ENCODE measurements at places on chromosomes 12 and 14.

GRCh38 chr12:47270782-47271664 lies 191.3 kb upstream of the AMIGO2 start:
- DNase-seq: no peak

GRCh38 chr14:99774556-99775307 lies 18.5 kb upstream of the EML1 start:
- DNase-seq: no peak

- DNase-seq: no peak
Observed at GRCh38 chr14:59186306-59186705, 2.2 kb upstream of the DAAM1 start.

DNA sequence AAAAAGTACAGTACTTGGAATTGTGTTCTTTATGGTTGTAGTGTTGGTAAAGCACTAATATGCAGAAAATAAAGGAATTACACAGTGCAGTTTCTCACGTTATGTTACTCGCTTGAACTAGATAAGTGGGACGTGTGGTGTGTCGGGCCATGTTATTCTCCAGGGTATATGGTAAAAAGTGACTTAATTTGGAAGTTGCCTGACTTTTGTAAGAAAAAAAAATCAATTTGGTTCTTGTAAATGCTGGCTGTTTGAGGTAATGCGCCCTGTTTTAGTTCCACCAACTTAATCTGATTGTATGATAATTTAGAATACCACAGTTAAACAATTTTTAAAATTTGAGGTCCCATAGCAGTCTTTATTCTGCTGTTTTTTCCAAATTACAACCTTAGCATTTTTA lies 4.1 kb downstream of the ARF6 start:
- no peak for DNase-seq

DNA sequence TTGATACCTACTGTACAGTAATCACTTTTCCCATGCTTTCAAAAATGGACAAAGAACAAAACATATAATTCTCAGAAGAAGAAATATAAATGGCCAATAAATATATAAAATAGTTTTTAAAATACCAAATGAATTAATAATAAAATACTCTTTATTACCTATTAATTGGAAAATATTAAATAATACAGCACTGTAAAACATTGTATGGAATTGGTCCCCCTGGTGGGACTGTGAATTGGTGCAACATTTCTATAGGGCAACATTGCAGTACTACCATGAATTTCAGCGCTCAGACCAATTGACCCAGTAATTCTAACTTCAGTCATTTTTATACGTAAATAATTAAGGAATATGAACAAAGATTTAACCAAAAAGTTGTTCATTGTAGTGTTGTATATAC lies 162.6 kb downstream of the PELI2 start:
- DNase-seq: no peak

DNA sequence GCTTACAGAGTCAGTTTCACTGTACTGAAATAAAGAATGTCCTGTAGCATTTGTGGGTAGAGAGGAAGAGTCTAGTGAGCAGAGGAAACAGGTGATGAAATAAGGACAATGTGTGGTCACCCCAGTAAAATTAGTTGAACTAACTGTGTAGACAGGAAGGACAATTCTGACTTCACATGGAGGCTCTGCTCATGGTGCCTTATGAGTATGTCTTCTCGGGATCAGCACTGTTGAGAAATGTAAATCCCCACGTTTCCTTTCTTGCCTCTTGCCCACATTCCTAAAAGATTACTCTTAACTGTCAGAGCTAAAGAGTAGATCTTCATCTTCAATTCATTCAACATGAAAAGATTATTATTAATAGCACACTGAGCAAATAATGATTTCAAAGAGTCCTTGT lies 113.2 kb upstream of the FLRT2 start:
- no peak for DNase-seq

- DNase-seq: no peak
Observed at GRCh38 chr14:71452987-71453386, 479.2 kb upstream of the RGS6 start.

GRCh38 chr14:75968456-75968855 lies 13.3 kb downstream of the TGFB3 start:
- DNase-seq: no peak

- no peak for DNase-seq
Observed at GRCh38 chr12:56932146-56932545, 2.1 kb downstream of the SDR9C7 start.

DNA sequence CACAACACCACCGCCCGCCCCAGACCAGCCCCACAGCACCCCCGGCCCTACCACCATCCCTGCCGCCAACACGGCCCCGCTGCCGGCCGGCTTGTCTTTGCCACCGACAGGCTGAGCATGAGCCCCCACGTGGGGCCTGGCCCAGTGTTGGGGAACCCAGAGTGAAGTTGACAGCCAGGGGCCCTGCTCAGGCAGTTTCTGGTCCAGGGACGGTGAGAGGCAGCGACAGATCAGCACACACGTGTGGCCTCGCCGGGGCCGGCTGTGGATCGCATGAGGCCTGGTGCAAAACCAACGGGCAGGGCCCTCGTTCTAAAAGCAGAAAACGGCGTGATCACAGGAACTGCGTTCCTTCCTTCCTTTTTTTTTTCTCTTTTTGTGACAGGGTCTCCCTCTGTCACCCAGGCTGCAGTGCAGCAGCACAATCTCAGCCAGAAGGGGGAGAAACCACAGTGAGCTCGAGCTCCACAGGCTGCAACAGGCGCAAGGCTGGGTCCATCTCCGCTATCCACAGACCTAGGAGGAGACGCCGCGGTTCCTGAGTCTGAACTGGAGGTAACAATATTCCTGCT lies 50.5 kb upstream of the FBRSL1 start:
- DNase-seq: no peak

DNA sequence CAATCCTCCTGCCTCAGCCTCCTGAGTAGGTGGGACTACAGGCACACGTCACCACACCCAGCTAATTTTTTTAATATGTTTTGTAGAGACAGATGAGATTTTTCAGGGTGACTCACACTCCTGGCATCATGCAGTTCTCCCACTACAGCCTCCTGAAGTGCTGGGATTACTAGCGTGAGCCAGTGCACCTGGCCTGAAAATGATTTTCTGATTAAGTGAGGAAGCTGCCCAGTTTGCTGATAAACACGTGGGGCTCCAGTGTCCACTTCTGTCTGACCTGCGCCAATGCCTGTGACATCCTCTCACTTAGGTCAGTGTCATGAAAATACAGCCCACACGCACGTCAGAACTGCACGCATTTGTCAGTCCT lies 37.0 kb upstream of the SFSWAP start:
- no peak for DNase-seq

DNA sequence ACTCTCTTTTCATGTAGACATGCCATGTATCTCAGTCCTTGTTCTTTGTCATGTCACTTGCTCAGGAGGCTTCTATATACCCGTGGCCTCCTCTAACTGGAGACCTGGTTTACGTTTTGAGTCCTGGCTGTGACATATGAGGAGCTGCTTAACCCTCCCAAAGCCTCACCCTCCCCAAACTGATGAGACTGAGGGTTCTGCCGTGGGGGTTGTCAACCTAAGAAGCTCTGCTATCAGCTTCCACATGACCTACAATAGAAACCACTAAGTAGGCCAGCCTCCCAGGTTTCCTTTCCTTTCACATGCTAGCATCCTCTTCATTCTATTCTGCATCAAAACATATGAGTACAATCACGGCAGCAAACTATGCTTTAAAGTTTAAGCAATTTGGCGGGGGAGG lies 76.8 kb upstream of the WSCD2 start:
- DNase-seq: no peak
